ENCODE measurements at places on chromosomes 11 and 22.
A peak's percentile ranks its signal among the peaks of the same experiment; 100 is the strongest.

DNA sequence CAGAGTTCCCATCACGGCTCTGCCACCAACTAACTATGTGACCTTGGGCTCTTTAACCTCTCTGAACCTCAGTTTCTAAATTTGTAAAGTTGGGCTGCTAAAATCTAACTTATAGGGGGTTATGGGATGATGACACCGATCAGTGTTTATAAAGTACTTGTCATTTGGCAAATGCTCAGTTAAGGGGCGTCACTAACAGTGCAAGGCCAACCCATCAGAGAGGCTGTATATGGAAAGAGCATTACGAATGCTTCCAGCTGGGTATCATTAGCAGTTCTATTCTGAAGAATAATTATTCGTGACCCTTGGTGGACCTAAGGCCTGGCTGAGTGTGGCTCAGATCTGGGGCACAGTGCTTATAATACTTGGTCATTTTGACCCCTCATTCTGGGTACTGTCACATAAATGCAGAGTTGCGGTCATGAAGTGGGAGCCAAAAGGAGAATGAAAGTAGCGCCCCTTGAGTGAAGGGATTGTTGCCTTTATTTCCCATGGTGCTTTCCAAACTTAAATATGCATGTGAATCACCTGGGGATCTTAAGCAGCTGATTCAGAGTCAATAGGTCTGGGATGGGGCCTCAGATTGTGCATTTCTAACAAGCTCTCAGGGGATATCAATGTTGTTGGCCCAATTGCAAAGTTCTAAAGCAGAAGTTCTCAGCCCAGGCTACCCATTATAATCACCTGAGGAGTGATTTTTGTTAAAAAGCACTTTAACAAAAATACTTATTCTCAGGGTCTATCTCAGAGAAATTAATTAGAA, 115.8 kb downstream of the CSNK2A3 start:
- no peak for DNase-seq

DNA sequence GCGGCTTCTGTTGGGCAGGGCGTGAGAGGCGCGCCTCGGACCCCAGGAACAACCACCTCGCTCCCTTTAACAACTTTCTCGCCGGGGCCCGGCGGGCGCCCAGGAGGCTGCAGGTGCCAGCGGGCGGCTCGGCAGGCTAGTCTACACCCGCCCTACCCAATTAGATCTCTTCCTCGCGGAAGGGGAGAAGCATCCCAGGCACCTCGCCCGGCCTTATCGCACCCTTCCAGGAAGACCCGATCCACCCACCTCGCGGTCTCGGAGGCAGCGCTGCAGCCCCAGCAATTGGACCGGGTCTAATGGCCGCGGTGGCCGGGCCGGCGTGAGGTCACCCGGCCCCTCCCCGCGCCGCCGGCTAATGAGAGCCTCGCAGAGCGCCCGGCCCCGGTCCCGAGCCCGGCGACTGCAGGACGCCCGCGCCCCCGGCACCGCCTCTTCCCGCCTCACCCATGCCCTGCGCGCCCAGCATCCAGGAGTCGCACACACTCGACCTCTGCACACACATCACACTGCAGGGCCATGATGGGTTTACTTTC, at the start of gene PLAAT3:
Gene PLAAT3, minus strand, starts transcription at position 298 of the 536 bp plus-strand sequence. CDS start 419 bp downstream, outside the sequence.
- DNase-seq, result peak; percentile 53

DNA sequence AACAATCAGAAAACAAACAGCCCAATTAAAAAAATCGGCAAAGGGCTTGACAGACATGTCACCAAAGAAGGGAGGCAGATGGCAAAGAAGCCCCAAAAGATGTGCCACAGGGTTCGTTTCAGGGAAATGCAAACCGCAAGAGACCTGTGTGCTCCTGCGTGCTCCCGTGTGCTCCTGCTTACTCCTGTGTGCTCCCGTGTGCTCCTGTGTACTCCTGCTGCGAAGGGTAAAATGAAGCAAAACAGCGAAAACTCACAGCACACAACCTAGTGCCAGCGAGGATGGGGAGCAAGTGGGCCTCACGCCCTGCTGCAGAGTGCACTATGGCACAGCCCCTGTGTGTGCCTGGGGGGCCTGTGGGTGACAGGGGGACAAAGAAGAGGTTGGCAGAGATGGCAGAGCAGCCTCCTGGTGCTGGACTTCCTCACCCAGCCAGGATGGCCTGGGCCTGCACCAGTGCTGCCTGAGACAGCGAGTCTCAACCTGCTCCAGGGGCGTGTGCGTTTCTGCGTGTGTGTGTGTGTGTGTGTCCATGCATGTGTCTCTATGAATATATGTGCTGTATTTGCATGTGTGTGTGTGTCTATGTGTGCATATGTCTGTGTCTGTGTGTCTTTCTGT, 14.0 kb downstream of the ASCL2 start:
- no peak for DNase-seq

DNA sequence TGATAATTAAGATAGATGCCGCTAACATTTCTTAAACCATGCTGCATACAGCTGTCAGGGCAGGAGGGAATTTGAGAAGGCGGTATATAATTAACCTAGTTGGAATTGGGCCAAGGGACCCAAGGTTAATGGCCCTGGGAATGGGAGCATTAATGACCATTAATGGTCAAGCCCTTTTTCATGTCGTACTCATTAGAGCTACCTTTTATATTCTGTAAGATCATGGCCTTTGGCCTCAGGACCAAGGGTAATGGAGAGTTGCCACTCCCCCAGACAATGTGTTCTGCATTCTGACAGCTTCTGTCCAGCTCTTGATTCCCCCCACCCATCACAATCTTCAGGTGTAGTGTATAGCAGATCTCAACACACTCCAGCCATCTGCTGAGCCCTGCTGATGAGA, 111.6 kb downstream of the NTM start:
- no peak for DNase-seq

Data from 8988T (cell line).